ENCODE measurements at places on chromosomes 2 and 18. TPM values are rescaled to one million over a fixed set of nuclear protein-coding genes. Genes with fewer than 3 reads are reported as not detected.

The TWIST2 gene
- 1.2 TPM for total RNA-seq

GRCh38 chr2:63008838-63009237, 41.8 kb upstream of the OTX1 start:
- H3K27me3 ChIP-seq = no peaks in the 10 kb centered on the region
- no peak overlapping the region for H3K27ac ChIP-seq
- no peaks in the 10 kb centered on the region for H3K36me3 ChIP-seq
- no peaks in the 10 kb centered on the region for H3K4me1 ChIP-seq
- DNase-seq = no peak
- H3K4me3 ChIP-seq = no peak overlapping the region

The TNFRSF11A gene
- 5.4 TPM for total RNA-seq

The ETAA1 gene
- total RNA-seq = 19.3 TPM

- H3K4me1 ChIP-seq = peaks cover 3% of the 10 kb centered on the region
- no peaks in the 10 kb centered on the region for H3K36me3 ChIP-seq
- DNase-seq = no peak
- no peak overlapping the region for H3K27ac ChIP-seq
These were observed 29.6 kb upstream of the LPIN1 start for GRCh38 chr2:11716689-11717321.

DNA sequence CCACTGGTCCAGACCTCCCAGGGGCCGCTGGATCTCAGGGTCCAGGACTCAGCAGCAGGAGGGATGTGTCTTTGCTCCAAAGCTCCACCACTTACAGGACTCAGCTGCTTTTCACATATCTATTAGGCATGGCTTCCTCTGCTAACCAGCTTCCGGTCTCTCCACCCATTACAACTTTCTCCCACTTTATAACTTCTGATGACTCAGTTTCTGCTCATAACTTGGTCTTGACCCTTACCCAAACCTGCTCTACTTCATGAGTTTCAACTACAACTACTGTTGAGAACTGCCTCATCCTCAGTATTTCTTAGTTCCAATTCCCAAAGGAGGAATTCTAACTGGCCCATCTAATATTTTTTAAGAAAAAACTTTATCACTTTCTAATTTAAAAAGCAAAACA, 17.2 kb downstream of the SULT1C2 start:
- H3K4me1 ChIP-seq = no peaks in the 10 kb centered on the region
- DNase-seq = no peak
- H3K4me3 ChIP-seq = no peak overlapping the region
- H3K27ac ChIP-seq = no peak overlapping the region

The SELENOI gene
- total RNA-seq = 9.1 TPM

- no peak for DNase-seq
- H3K27ac ChIP-seq = peak overlapping the region; percentile 92
- H3K4me3 ChIP-seq = peak overlapping the region; percentile 85
- no peaks in the 10 kb centered on the region for H3K27me3 ChIP-seq
- H3K4me1 ChIP-seq = peaks cover 35% of the 10 kb centered on the region
- peaks cover 39% of the 10 kb centered on the region for H3K36me3 ChIP-seq
These were observed 15.9 kb downstream of the C2orf74 start for GRCh38 chr2:61177727-61178549.

Measured in thymus (tissue), 14 donors.